Psoas muscle (tissue), 8 donors: ENCODE measurements at places on chromosomes 16 and 17.

DNA sequence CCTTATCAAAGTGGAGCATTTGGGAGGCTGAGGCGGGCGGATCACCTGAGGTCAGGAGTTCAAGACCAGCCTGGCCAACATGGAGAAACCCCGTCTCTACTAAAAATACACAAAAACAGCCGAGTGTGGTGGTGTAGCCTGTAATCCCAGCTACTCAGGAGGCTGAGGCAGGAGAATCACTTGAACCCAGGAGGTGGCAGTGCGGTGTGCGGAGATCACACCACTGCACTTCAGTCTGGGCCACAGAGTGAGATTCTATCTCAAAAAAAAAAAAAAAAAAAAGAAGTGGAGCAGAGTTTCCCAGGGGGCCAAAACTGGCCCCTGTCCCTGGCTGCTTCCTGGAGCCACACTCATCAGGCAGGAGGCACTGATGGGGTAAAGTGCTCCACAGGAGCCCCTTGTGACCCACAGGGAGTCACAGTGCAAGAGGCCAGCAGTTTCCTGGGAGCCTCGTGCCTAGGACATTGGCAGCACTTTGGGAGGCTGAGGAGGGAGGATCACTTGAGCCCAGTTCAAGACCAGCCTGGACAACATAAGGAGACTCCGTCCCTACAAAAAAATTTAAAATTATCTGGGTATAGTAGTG, 44.4 kb downstream of the RTN4RL1 start:
- no peak for DNase-seq

- DNase-seq, result no peak
Observed at GRCh38 chr16:89999831-90000574, 19.3 kb downstream of the DBNDD1 start.

- no peak for DNase-seq
Observed at GRCh38 chr16:17396762-17397498, 73.8 kb downstream of the XYLT1 start.

DNA sequence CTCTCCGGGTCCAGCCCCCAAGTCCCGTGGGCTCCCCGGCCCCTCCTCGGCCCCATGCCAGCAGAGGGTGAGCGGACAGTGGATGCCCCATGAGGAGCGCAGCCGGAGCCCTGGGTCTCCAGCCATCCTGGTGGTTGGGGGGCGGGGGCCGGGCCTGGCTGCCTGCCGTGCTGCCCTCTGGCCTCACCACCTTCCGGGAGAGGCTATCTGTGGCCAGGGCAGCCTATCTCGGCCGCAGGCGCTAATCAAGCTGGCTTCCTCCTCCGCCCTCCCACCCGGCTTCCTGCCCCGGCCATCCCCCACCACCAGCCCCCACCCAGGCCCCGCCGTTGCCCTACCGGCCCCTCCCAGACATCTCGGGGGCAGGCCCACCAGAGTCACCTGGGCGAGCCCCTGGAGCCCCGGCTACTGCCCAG, 46.8 kb downstream of the ZFPM1 start:
- DNase-seq, result no peak

GRCh38 chr16:49349446-49350168, 24.0 kb upstream of the C16orf78 start:
- DNase-seq, result no peak

GRCh38 chr17:60107526-60108257, 29.0 kb upstream of the HEATR6 start:
- no peak for DNase-seq

GRCh38 chr17:11490171-11490755, 108.0 kb upstream of the DNAH9 start:
- no peak for DNase-seq

GRCh38 chr16:57384248-57385070, 12.2 kb downstream of the CX3CL1 start:
- no peak for DNase-seq

DNA sequence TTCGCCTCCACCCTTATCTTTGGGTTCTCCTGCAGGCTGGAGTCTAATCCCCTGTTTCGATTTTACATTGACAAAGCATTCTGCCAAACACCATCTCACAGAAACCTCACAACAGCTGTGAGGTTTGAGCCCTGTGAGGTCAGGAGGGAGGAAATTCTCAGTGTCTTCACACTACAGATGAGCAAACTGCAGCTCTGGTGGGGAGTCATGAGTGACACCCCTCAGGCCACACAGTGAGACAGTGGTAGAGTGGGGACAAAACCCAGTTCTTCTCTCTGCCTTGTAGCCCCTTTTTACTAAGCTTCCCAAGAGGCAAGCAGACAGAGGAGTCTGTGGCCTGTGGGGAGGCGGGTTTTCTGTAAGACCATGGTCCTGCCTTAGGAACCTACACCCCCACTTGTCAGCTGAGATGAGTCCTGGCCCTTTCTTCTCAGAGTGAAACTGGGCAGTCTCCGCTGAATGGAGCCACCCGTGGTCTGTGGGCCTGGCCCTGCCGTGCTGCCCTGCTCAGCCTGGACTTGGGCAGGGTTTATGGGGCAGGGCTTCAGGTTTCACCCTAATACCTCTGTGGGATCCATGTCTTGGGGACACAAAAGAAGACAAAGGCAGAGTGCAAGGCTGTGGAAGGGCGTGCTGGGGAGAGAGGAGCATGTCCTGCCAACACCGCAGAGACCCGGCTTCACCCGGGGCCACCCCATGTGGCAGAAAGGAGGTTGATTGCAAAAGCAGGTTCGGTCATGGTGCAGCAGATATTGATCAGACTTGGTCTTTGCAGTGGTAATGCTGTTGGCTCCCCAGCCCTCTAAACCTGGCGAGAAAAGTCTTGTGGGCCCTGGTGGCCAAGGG, 59.0 kb downstream of the ABR start:
- no peak for DNase-seq

GRCh38 chr17:50053654-50053960, 2.3 kb upstream of the ITGA3 start:
- DNase-seq, result peak; percentile 0

DNA sequence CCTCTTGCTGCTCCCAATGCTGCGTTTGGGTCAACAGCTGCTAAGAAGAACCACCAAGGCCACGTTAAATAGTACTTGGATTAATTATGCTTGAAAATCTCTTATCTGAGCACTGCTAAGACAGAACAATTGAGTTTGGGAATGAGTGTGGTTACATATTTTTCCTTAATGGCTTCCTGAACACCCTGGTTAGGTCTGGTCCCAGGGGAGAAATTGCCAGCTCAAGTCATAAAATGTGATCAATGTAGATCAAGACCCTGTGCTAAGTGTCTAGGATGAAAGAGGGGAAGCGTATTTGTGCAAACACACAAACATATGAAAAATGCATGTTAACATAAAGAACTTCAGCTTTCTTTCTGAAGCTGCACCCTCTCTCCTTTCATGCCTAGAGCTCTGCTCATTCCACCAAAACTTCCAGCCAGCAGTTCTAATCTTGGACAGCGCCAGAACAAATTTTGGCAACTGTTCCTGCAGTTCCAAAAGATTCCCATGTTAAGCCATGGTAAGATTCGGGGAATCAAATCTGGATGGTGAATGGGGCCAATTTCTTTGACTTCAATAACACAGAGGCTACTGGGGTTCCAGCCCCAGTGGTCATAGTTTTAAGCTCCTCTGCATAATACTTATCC, 72.0 kb downstream of the ZFHX3 start:
- no peak for DNase-seq

- DNase-seq, result no peak
Observed at GRCh38 chr17:40846515-40847144, 20.4 kb downstream of the KRT12 start.

DNA sequence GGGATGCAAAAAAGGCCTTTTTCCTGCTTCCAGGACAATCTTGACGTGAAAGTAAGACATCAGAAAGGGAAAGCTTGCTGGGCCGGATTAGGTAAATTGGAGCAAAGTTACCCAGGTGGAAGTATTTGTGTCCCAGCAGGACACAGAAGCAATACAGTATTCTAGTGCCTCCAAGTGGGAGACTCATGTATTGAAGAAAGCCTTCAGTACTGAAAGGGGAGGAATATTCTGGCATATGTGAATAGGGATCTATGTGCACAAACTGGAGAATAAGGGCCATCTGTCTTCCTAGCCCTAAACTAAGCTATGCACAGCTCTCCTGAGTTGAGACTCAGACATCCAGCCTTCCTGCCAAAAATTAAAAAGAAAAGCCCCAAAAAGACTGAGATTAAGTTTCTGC, 327.3 kb upstream of the CDH8 start:
- no peak for DNase-seq

DNA sequence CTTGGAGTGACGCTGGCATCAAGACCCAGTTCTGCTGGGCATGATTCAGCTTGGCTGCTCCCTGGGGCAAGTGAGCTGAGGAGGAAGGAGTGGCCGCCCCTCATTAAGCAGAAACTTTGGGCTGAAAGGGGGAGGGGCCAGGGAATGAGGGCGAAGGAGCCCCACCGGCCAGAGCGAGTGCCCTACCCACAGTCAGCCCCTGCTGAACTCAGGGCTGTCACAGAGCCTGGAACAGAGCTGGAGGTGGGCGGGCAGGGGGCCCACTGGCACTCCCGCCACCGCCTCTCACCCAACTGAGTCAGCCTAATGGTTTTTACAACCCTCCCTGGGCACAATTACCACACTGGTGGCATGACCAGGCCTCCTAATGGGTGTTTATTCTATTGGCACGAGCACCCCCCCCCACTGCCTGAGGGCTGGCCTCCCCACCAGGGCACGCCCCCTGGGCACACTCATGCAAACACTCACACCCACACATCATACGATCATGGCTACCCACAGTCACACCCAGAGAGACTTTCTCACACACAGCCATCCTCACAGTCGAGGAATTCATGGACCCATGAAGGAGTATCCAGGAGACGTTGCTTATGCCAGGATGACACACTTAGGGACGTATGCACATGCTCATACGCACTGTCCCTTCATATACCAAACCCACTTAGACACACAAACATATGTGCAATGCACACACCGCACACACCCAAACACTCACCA, 19.2 kb downstream of the UNC119 start:
- DNase-seq, result no peak

- no peak for DNase-seq
Observed at GRCh38 chr17:57434361-57434760, 178.0 kb downstream of the MSI2 start.

- DNase-seq, result no peak
Observed at GRCh38 chr16:53518550-53519416, 15.8 kb upstream of the AKTIP start.

GRCh38 chr17:65093930-65094329, 37.4 kb upstream of the GNA13 start:
- DNase-seq, result no peak

GRCh38 chr16:13426269-13426668, 493.7 kb upstream of the ERCC4 start:
- no peak for DNase-seq

- DNase-seq, result no peak
Observed at GRCh38 chr16:12340151-12340733, 363.7 kb downstream of the SNX29 start.

GRCh38 chr16:30104492-30104891, 8.5 kb upstream of the YPEL3 start:
- no peak for DNase-seq

DNA sequence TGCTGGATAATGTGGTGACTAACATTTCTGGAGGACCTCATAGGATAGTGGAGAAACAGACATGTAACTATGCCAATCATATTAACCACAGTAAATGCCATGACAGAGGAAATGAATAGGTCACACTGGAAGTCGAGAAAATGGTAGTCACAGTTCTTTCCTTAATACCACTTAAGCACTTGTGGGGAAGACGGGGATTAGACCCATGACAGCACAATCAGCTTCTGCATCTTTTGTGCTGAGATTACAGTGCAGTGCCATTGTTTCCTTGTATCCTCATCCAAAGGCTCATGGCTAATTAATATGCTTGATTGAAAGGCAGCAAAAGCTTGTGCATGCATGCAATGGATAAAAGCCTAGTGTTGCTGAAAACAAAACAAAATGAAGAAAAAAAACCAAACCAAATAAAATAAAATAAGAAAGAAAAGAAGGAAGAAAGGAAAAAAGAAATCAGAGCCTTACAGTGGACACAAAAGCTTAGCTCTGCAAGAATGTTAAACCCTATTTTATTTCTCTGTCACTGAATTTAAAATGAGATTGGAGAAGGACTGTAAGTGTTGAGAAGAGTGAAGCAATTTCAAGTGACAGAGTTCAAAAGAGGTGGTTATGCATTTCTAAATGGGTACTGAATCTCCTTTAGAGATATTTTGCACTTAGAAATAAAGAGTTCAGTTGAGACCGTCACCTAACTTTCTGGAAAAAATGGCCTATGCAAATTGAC, 1011.9 kb downstream of the CDH8 start:
- no peak for DNase-seq
